ENCODE measurements at places on chromosomes 1 and 21. TPM values are rescaled to one million over a fixed set of nuclear protein-coding genes. Genes with fewer than 3 reads are reported as not detected.

GRCh38 chr1:62433861-62434617, 2.8 kb upstream of the USP1 start:
- DNase-seq, result no peak

GRCh38 chr21:46650476-46651098, 15.1 kb downstream of the PRMT2 start:
- no peak for DNase-seq

- no peak for DNase-seq
These were observed 167.1 kb downstream of the ATP6V1G3 start for GRCh38 chr1:198373376-198373775.

GRCh38 chr1:179305450-179305849, 11.9 kb downstream of the SOAT1 start:
- DNase-seq, result no peak

GRCh38 chr1:63775418-63776127, 1.8 kb downstream of the ROR1 start:
- no peak for DNase-seq

GRCh38 chr1:65948609-65949229, 156.0 kb downstream of the PDE4B start:
- no peak for DNase-seq

GRCh38 chr1:88463401-88463985, 220.6 kb upstream of the PKN2 start:
- no peak for DNase-seq

The TMPRSS15 gene
- total RNA-seq, result not detected

The GPATCH2 gene
- 6.4 TPM for total RNA-seq

The ADAMTS4 gene
- total RNA-seq, result 0.71 TPM

The ATP1A2 gene
- total RNA-seq, result not detected

Data from activated CD4-positive, alpha-beta T cell treated with anti-CD3 and anti-CD28 coated beads for 36 hours (primary cell).